Activated T-helper 1 cell treated with anti-CD3 and anti-CD28 coated beads, Interleukin-12 subunit alpha, Interleukin-12 subunit beta, Interleukin-2, Interleukin-4 antibody, amounts not matched to agents 30 ng/mL and 10 ng/mL and 1 ng/mL, durations not matched to agents 14 hours and 24 hours and 36 hours (primary cell): ENCODE measurements at places on chromosomes 5 and 9.

- no peaks in the 10 kb centered on the region for H3K27me3 ChIP-seq
- no peak overlapping the region for H3K27ac ChIP-seq
- H3K36me3 ChIP-seq = no peaks in the 10 kb centered on the region
- no peaks in the 10 kb centered on the region for H3K4me1 ChIP-seq
Measured at GRCh38 chr5:65916066-65916465, 10.3 kb upstream of the ERBIN start.

GRCh38 chr9:26566141-26566540, 326.5 kb downstream of the CAAP1 start:
- H3K36me3 ChIP-seq = no peaks in the 10 kb centered on the region
- H3K27me3 ChIP-seq = no peaks in the 10 kb centered on the region
- H3K27ac ChIP-seq = no peak overlapping the region
- no peaks in the 10 kb centered on the region for H3K4me1 ChIP-seq
- DNase-seq = no peak
- H3K4me3 ChIP-seq = no peak overlapping the region

DNA sequence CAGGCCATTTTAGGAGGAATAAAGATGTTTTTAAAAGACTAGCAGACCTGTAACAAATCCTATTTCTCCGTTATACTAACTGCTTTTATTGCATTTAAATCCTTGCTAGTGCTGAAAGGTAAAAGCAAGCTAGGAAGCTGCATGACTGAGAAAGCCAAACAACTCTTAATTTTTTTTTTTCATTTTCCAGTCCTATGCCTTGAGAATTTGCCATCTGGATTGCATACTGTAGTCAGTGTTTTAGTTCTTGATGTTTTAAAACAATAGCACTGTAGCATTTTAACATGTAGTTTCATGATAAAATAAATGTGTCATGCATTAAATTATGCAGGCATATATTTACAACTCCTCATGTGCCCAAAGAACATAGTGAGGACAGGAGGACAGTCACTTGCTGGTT, 108.4 kb upstream of the FGF10 start:
- H3K4me3 ChIP-seq = no peak overlapping the region
- H3K27me3 ChIP-seq = no peaks in the 10 kb centered on the region
- H3K27ac ChIP-seq = no peak overlapping the region
- H3K4me1 ChIP-seq = no peaks in the 10 kb centered on the region

GRCh38 chr5:79850316-79850822, 140.7 kb downstream of the MTX3 start:
- peaks cover 4% of the 10 kb centered on the region for H3K27me3 ChIP-seq
- no peaks in the 10 kb centered on the region for H3K36me3 ChIP-seq
- no peak for DNase-seq
- no peak overlapping the region for H3K4me3 ChIP-seq
- no peak overlapping the region for H3K27ac ChIP-seq

DNA sequence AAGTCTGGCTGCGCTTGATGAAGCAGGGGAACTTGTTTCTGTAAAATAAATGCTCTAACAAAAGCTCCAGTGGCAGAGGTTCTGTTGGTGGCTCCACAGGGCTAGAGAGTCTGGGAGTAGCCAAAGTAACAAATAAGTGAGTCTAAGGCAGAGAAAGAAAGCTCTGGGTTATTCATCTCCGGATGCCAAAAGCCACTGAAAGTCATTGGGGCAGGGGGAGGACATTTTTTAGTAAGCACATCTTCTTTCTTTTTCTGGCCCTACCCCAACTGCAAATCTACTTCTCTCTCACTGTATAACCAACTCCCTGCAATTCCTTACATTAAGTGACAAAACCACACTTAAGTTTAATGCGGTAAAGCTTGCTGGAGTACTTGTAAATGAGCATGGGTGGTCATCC, 141.6 kb downstream of the INSYN2B start:
- H3K36me3 ChIP-seq = peaks cover 44% of the 10 kb centered on the region
- peaks cover 21% of the 10 kb centered on the region for H3K4me1 ChIP-seq
- H3K27me3 ChIP-seq = no peaks in the 10 kb centered on the region
- no peak overlapping the region for H3K4me3 ChIP-seq
- H3K27ac ChIP-seq = no peak overlapping the region

DNA sequence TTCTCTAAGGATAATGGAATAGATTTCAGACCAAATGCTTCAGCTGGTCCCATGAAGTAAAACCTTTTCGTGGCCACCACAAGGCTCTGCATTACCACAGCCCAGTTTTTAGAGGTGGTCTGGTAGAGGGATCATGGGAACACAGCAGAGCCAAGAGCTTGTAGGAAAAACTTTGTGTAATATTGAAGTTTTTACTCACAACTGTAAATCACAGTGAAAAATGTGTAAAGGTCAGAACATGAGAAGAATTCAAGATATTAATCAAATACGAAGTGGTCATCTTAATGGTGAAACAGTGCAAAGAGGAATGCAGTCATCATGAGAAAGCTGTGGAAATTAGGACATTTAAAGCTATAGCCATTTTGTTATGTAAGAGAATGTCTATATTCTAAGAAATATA, 197.5 kb downstream of the NPR3 start:
- H3K27me3 ChIP-seq = no peaks in the 10 kb centered on the region
- no peak for DNase-seq
- H3K27ac ChIP-seq = no peak overlapping the region
- H3K4me3 ChIP-seq = no peak overlapping the region
- H3K4me1 ChIP-seq = no peaks in the 10 kb centered on the region

DNA sequence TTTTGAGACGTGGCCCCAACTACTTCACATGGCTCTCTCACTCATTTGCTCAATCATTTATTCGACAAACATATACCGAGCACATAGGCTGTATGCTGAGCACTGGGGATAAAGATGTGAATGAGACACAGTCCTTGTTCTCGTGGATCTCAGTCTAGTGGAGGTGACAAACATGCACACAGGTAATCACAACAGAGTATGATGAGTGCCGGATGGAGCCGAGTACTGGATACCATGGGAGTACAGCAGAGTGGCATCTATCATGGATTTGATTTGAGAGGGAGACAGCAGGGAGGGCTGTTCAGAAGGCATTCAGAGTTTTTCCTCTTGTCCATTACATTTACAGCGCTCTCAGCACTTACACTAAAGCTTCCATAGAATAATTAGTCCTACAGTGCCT, 259.8 kb downstream of the SLIT3 start:
- no peak overlapping the region for H3K27ac ChIP-seq
- no peak for DNase-seq
- H3K4me3 ChIP-seq = no peak overlapping the region
- H3K4me1 ChIP-seq = no peaks in the 10 kb centered on the region

GRCh38 chr9:83384214-83384613, 154.0 kb downstream of the FRMD3 start:
- no peaks in the 10 kb centered on the region for H3K4me1 ChIP-seq
- H3K27me3 ChIP-seq = no peaks in the 10 kb centered on the region
- no peak for DNase-seq
- no peak overlapping the region for H3K27ac ChIP-seq
- H3K36me3 ChIP-seq = no peaks in the 10 kb centered on the region

DNA sequence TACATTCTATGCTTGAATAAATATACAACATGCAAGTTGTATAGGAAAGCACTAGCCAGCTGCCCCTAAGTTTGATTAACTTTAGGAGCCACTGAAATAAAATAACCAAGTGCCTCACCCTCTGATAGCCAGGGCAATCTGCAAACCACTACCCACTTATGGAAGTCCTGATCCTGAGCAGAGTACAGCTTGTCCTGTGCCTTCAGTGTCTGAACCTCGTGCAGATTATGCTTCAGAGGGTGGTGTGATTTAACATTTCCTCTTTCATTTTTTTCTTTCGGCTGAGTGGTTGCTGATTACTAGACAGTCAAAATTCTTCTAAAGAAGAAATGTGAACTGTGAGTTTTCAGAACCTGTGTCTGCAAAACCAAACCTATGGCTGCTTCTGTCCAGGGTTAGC, 327.7 kb downstream of the PIK3R1 start:
- no peaks in the 10 kb centered on the region for H3K4me1 ChIP-seq
- no peak overlapping the region for H3K4me3 ChIP-seq
- DNase-seq = no peak
- peaks cover 15% of the 10 kb centered on the region for H3K27me3 ChIP-seq
- no peaks in the 10 kb centered on the region for H3K36me3 ChIP-seq

DNA sequence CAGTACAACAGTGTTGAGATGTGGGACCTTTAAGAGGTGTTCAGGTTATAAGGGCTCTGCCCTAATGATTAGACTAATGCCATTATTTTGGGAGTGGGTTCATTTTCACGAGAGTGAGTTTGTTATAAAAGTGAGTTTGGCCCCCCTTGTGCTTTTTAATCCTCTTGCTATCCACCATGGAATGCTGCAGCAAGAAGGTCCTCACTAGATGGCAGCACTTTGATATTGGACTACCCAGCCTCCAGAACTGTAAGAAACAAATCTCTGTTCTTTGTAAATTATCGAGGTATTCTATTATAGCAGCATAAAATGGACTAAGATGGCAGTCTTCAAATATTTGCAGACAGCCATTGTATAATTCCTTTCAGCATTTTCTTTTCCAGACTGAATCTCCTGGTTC, 212.4 kb downstream of the LRRC70 start:
- H3K36me3 ChIP-seq = no peaks in the 10 kb centered on the region
- no peaks in the 10 kb centered on the region for H3K4me1 ChIP-seq
- peaks cover 6% of the 10 kb centered on the region for H3K27me3 ChIP-seq
- H3K4me3 ChIP-seq = no peak overlapping the region
- DNase-seq = no peak

- peaks cover 13% of the 10 kb centered on the region for H3K36me3 ChIP-seq
- peak overlapping the region; percentile 42 for H3K27ac ChIP-seq
- DNase-seq = no peak
- no peak overlapping the region for H3K4me3 ChIP-seq
Measured at GRCh38 chr5:68250661-68251298, 35.2 kb downstream of the PIK3R1 start.

DNA sequence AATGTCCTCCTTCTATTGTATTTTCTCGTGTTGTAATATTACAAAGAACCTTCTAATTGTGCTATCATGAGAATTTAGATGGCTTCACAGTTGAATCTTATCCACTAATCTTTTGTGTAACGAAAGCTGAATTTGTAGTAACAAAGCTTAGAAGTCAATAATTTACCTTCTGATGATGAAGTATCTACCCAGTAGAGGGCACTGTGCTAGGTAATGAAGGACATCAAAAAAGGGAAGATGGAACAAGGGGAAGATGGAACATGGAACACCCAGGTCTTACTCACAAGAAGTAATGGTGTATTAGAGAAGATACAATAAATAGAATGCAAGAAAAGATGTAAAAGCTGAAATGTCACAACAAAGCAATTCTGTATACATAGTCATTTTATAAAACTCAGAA, 131.0 kb upstream of the CCNG1 start:
- no peak overlapping the region for H3K27ac ChIP-seq
- no peak overlapping the region for H3K4me3 ChIP-seq
- DNase-seq = no peak
- no peaks in the 10 kb centered on the region for H3K36me3 ChIP-seq
- H3K4me1 ChIP-seq = peaks cover 14% of the 10 kb centered on the region

GRCh38 chr9:130268521-130269211, 3.1 kb downstream of the HMCN2 start:
- no peak for DNase-seq
- no peak overlapping the region for H3K27ac ChIP-seq
- peaks cover 42% of the 10 kb centered on the region for H3K27me3 ChIP-seq
- H3K4me3 ChIP-seq = no peak overlapping the region

DNA sequence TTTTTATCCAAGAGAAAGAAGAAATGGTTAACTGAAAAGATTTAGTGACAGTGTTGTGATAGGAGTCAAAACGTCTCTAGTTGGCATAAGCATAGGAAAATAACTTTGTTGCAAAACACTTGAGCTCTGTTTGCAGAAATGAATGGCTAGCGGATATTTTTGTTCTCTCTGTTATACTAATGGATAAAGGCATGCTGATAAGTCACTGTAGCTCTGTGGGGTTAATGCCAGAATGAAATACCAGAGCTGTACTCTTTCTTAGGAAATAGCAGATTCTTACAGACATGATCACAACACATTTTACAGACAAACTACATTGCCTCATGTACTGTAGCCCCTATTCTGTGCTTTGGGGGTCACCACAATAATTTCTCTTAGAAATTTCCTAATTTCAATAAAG, 202.8 kb downstream of the DMRTA1 start:
- DNase-seq = no peak
- H3K36me3 ChIP-seq = no peaks in the 10 kb centered on the region
- H3K4me1 ChIP-seq = no peaks in the 10 kb centered on the region

- no peaks in the 10 kb centered on the region for H3K36me3 ChIP-seq
- H3K27me3 ChIP-seq = no peaks in the 10 kb centered on the region
- no peaks in the 10 kb centered on the region for H3K4me1 ChIP-seq
- H3K4me3 ChIP-seq = no peak overlapping the region
Measured at GRCh38 chr5:60257596-60258271, 364.2 kb upstream of the PDE4D start.

DNA sequence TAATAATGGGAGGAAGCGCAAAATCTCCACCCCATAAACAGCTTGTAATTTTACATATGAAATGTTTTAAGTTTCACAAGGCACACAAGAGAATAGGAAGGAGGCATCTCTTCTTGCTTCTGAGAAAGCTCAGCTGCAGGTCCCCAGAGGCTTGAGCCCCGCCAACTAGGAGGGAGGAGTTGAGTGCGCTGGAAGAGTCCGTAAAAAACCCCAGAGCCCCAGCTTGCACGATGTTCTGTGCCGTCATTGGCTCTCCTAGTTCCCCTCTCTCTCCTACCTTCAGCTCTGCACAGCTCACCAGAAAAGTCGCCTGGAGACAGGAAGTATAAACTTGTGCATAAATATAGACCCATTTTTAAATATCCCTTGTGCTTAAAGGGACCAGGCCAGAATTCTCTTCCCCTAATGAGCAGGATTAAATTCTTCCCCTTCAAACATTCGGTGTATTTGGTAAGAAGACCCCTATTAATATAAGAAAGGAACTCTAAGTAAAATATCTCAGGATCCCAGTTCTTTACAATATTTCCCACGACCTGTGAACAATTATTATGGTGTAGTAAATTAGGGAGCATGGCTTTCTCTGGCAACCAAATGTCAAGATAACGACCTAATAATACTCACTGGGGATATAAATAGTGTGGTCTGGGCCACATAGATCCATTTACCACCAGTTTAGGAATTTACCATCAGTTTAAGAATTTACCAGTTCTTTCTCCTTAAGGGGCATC, 13.7 kb downstream of the GLRX start:
- H3K4me1 ChIP-seq = peaks cover 58% of the 10 kb centered on the region
- no peaks in the 10 kb centered on the region for H3K27me3 ChIP-seq
- peak overlapping the region; percentile 72 for H3K4me3 ChIP-seq
- H3K27ac ChIP-seq = peak overlapping the region; percentile 77

GRCh38 chr9:123998970-123999621, 12.5 kb upstream of the LHX2 start:
- H3K4me3 ChIP-seq = peak overlapping the region; percentile 76
- peaks cover 42% of the 10 kb centered on the region for H3K4me1 ChIP-seq
- peaks cover 9% of the 10 kb centered on the region for H3K36me3 ChIP-seq
- DNase-seq = no peak

DNA sequence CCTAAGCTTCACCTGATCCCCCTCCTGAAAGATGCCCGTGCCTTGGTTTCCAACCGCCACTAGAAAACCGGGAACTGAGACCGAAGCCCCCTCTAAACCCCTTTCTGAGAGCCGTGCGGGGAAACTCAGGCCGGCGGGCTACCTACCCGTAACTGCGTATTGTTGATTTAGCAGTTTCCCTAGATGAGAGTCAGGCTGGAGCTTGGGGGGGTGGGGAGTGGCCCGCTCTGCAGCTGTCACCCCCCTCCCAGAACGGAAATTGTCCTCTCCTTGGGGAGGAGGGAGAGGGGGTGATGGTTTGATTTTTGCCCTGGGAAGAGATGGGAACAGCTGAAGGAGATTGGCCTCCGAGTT, 2.5 kb downstream of the CXXC5 start:
- peaks cover 59% of the 10 kb centered on the region for H3K27me3 ChIP-seq
- H3K36me3 ChIP-seq = no peaks in the 10 kb centered on the region
- peaks cover 25% of the 10 kb centered on the region for H3K4me1 ChIP-seq
- no peak for DNase-seq
- H3K4me3 ChIP-seq = peak overlapping the region; percentile 40
- no peak overlapping the region for H3K27ac ChIP-seq

GRCh38 chr5:128422612-128423011, 115.4 kb downstream of the FBN2 start:
- no peak for DNase-seq
- no peak overlapping the region for H3K27ac ChIP-seq
- H3K36me3 ChIP-seq = no peaks in the 10 kb centered on the region
- H3K4me3 ChIP-seq = no peak overlapping the region
